Hepatic stellate cell (primary cell): ENCODE measurements at places on chromosomes 1 and 21.
A peak's percentile ranks its signal among the peaks of the same experiment; 100 is the strongest.

- DNase-seq = no peak
Observed at GRCh38 chr21:41979751-41980369, 26.0 kb upstream of the C2CD2 start.

DNA sequence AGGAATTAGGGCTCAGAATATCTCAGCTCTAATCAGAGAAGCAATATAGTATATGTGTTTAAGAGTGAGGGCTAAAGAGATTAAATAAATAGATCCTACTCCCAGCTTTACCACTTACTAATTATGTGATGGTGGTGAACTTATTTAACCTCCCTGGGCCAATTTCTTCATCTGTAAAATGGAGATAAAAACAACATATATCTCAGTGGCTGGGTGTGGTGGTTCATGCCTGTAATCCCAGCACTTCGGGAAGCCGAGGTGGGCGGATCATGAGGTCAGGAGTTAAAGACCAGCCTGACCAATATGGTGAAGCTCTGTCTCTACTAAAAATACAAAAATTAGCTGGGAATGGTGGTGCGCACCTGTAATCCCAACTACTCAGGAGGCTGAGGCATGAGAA is 135.2 kb downstream of the SLC44A5 start:
- DNase-seq = no peak

GRCh38 chr1:111706921-111707320 is 32.3 kb downstream of the INKA2 start:
- DNase-seq = no peak

DNA sequence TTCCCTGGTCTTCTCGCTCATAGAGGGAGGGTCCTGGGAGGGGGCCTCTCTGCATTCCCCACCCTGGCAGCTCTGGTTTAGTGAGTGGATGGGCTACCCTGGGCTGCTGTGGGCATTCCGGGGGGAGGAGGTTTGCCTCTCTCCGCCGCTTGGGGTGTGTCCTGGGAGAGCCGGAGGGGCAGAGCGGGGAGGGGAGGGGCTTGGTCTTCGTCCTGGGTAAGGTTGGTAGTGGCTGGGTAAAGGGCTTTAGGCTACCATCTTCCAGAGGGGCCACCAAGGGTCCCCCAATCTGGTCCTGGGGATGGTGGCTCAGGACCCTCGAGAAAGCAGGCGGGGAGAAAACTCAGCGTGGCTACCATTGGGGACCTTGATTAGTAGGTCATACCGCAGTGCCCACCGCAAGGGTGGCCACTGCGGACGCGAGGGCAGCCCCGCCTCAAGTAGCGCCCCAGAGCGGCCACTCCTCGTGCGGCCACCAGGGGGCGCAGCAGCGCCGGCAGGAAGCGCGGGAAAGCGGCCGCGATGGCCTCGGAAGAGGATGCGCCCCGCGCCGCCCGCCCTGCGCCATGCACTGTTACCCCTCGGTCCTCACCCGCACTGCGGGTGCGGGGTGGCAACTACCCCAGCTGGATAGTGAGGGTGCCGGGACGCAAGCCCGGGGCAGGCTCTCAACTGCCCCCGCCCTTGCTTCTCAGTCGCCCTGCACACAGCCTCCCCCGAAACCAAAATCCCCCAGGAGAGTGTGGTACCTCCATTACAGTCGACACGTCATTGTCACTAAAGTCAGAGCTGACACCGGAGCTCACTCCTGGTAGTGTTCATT is 44.1 kb upstream of the SLC25A33 start:
- DNase-seq = peak; percentile 50

DNA sequence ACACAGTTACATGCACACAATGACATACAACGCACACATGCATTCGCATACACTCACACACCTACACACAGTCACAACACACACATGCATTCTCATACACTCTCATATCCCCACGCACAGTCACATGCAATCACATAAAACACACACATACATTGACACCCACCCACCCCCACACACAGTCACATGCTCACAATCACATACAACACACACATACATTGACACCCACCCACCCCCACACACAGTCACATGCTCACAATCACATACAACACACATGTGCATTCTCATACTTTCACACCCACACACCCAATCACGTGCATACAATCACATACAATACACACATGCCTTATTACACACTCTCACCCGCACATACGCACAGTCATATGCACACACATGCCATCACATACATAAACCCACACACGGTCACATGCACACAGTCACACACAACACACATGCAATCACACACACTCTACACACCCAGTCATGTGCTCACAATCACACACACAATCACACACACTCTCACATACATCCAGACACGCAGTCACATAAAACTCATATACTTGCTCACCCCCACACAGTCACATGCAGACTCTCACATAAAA is 134.3 kb downstream of the CASZ1 start:
- no peak for DNase-seq

DNA sequence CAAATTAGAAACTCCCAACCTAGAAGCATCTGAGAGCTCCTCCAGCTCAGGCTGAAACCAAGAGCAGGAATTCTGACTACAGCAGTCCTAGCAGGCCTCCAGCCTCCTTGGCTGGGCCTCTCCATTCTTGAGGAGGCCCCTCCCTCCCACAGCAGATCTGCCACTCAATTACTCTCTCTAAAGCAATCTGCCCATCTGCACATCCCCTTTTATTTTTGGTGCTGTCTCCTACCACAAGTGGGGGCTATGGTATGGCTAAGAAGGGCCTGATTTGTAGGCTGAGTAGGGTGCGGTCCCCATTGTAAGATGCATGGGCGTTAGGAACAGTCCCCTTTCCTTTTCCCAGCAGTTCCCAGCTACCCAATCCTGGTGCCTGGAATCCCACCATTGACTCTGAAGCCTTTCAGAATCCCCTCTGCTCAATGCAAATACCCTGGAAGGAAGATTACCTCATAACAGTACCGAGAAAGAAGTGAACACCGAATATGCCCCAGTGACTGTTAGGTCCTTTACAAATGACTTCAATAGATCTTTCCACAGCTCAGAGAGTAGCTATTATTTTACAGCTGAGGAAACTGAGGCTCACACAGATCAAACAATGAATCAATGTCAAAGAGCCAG is 11.6 kb upstream of the TTC39A start:
- DNase-seq = no peak

DNA sequence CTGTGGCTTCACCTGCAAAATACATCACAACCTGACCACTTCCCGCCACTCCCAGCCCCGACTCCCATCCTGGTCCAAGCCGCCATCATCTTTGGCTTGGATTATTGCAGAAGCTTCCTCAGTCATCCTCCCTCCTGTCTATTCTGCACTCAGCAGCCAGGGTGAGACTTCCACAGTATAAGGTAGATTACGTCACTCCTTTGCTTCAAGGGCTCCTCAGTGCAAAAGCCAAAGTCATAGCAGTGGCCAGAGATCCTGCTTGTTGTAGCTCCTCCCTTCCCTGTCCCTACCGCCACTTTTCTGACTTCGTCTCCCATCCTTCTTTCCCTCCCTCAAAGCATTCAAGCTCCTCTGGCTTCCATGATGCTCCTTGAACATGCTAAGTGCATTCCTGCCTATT is 152.8 kb downstream of the GRIK3 start:
- peak; percentile 0 for DNase-seq

GRCh38 chr1:162732566-162733335 is 57.8 kb upstream of the HSD17B7 start:
- no peak for DNase-seq

- DNase-seq = no peak
Observed at GRCh38 chr1:32886828-32887414, 630 bp downstream of the HPCA start.

GRCh38 chr1:228278432-228278941 is 70.6 kb downstream of the OBSCN start:
- no peak for DNase-seq

GRCh38 chr21:38920631-38921398 is 115.1 kb downstream of the ETS2 start:
- DNase-seq = peak; percentile 57

DNA sequence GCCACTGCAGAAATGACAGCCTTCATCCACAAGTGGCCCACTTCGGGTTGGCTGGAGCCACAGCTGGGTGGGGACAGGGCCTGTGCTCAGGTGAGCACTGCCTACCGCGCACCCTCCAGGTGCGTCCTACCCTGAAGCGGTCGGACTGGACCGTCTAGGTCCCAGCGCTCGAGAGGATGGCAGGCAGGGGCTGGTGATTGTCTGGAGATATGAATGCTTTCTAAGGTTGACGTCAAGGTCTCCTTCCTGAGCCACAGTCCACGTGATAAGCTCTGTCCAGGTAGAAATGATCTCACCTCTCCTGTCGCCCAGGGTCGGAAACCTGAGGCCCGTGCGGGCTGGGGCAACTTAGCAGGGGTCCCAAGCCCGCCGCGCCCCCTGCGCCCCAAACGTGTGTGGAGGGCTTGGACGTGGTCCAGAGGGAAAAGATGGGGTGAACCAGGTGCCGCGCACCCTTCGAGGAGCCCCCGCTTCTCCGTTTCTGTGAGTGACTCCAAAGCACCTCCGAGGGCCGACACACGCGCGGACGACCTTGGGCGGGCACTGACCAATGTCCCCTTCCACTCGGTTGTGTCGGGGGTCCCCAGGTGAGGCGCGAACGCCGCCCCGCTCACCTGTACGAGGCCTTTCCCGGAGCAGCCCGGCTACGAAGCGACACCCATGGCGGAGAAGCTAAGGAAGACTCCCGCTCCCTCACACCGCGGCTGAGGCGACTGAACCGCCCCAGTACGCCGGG is 853 bp upstream of the DOP1B start:
- no peak for DNase-seq

DNA sequence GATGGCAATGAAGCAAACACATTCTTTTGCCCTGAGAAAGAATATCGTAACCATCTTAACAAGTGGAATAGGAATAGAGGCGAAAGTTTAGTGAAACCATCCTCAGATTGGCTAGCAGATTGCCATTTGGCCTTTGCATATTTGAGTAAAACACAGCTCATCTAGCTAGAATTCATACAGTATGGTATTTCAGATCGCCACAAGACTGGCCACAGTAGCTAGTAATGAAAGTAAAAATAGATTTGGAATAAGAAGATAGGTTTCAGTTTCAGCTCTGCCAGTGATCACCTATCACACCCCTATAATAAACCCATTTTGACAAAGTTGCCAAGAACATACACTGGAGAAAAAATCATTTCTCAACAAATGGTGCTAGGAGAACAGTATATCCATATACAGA is 294.9 kb downstream of the LRRIQ3 start:
- no peak for DNase-seq

DNA sequence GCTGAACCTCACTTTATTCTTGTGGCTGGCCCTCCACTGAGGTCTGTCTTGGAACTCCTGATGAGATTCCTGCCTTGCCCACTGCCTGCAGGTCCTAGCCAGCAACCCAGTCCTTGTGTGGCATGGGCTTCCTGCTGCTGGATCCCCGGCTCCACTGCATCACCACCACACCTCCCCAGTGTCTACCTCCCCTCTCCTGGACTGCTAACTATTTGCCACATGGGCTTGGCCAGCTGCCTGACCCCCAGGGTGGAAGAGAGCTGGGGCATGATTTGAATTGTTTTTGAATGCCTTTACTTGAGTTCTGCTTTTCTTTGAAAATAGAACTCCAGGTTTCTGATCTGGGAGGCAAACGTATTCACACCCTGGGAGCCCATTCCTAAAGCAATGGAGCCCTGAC is 41.2 kb downstream of the SPAG17 start:
- no peak for DNase-seq

DNA sequence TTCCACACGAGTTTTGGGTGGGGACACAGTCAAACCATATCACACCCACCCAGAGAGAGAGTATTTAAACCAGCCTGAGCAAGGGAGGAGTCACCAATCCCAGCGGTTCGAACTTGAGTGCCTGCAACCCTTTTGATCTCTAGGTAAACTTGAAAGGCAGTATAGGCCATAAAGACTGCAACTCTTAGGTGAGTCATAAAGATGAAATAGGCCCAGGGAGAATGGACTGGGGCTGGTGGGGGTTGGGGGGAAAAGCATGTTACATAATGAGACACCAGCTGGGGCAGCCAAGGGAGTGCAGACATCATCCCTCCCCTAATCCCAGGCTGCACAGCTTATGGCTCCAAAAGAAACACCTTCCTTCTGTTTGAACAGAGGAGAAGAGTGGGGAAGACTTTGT is 99.8 kb upstream of the LHX8 start:
- no peak for DNase-seq
